ENCODE measurements at places on chromosomes 3 and 15. TPM values are rescaled to one million over a fixed set of nuclear protein-coding genes. Genes with fewer than 3 reads are reported as not detected.

Gene MAP6D1
- total RNA-seq = 2.4 TPM

Gene GHRL
- total RNA-seq = not detected

- DNase-seq = no peak
Measured at GRCh38 chr3:123499322-123499721, 50.4 kb upstream of the ADCY5 start.

GRCh38 chr3:15345066-15345607 lies 12.8 kb upstream of the SH3BP5 start:
- no peak for DNase-seq

GRCh38 chr3:133408961-133409360 lies 9.1 kb downstream of the BFSP2 start:
- DNase-seq = no peak

DNA sequence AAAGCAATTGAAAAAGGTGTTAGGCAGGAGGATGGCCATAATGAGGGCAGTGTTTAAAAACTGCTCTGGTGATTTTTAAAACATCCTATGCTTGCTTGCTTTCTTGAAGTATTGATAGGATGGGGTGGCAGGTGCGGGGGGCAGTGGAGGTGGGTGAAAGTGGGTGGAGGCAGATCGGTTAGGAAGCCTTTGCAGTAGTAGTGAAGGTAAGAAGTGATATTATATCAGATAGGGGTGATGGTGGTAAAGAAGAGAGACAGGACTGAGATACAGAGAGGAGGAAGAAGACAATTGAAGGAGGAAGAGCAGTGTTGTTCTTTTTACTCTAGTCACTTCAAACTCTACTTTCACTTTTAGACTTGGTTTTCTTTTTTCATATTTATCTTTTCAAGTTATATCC lies 11.1 kb downstream of the ZNF80 start:
- DNase-seq = no peak

Measured in omental fat pad (tissue), 4 donors.